ENCODE measurements at places on chromosomes 7 and 10.

DNA sequence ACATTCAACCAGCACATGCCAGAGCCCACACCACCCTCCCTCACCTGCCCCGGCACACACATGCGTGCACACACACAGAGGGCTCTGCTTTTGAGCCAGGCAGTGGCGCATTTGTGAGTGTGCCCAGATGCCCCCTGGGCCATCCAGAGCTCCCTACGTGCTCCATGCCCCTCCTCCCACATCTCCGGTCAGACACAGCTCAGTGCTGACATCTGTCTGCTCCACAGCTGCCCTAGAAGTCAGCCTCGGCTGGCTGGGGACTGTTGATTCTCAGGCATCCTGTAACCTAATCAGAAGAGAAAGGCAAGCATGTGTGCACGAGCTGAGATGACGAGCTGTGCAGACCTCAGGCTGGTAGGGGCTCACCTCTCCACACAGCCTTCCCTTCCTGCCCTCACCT lies 135.1 kb downstream of the ZMIZ1 start:
- DNase-seq = no peak

GRCh38 chr10:12340371-12340770 lies 9.0 kb upstream of the CAMK1D start:
- no peak for DNase-seq

DNA sequence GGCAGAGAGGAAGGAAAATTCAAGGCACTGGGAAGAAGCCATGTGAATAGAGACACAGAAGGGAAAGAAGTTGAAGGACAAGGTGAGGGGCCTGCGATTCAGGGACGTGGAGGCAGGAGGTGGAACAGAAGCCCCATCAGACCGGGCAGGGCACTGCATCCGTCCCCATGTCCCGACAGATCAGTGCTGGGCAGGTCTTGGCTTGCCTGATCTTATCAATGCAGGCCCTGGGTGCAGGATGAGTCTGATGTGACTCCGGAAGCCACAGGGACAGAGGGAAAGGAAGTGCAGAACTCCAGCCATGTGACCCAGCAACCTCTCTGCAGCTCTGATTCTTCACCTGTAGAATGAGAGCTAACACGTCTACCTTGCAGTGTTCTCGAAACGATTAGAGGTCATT lies 136.2 kb upstream of the CTBP2 start:
- DNase-seq = no peak

DNA sequence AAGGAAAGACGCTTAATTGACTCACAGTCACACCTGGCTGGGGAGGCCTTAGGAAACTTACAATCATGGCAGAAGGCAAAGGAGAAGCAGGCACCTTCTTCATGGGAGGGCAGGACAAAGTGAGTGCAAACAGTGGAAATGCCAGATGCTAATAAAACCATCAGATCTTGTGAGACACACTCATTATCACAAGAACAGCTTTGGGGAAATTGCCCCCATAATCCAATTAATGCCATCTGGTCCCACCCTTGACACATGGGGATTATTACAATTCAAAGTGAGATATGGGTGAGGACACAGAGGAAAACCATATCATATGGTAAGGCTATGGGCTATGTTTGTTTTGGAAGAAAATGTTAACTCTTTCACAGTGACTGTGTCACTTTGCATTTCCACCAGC lies 1272.5 kb upstream of the CELF2 start:
- no peak for DNase-seq

DNA sequence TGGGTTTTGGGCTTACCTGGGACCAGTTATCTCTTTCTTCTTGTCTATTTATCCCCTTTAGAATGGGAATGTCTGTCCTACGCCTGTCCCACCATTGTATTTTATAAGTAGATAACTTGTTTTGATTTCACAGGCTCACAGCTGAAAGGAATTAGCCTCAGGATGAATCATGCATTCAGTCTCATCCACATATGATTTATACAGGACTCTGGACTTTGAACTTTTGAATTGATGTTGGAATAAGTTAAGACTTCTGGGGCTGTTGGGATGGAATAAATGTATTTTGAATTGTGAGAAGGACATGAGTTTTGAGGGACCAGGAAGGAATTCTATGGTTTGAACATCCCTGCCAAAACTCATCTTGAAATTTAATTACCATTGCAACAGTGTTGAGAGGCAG lies 112.6 kb downstream of the AMPH start:
- no peak for DNase-seq

- DNase-seq = no peak
These were observed 64.6 kb upstream of the KCTD7 start for GRCh38 chr7:66564045-66564444.
